ENCODE measurements at places on chromosomes 16 and 17. TPM values are rescaled to one million over a fixed set of nuclear protein-coding genes. Genes with fewer than 3 reads are reported as not detected.

DNA sequence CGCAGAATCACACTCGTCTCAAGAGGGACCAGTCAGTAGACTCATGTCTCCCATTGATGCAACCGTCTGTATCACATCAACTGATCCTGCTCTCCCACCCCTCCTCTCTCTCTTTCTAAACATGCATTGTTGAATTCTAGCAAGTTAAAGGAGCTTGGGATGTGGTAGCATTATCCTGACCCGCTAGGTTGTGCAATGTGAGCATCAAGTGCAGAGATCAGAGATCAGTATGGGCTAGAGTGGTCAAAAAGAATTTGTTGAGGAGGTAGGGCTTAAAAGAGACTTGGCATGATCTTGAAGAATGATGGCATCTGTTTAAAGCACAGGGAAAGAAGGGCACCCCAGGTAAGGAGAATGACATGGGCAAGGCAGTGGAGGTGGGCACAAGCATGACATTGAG is 38.7 kb downstream of the PRSS54 start:
- DNase-seq: no peak

DNA sequence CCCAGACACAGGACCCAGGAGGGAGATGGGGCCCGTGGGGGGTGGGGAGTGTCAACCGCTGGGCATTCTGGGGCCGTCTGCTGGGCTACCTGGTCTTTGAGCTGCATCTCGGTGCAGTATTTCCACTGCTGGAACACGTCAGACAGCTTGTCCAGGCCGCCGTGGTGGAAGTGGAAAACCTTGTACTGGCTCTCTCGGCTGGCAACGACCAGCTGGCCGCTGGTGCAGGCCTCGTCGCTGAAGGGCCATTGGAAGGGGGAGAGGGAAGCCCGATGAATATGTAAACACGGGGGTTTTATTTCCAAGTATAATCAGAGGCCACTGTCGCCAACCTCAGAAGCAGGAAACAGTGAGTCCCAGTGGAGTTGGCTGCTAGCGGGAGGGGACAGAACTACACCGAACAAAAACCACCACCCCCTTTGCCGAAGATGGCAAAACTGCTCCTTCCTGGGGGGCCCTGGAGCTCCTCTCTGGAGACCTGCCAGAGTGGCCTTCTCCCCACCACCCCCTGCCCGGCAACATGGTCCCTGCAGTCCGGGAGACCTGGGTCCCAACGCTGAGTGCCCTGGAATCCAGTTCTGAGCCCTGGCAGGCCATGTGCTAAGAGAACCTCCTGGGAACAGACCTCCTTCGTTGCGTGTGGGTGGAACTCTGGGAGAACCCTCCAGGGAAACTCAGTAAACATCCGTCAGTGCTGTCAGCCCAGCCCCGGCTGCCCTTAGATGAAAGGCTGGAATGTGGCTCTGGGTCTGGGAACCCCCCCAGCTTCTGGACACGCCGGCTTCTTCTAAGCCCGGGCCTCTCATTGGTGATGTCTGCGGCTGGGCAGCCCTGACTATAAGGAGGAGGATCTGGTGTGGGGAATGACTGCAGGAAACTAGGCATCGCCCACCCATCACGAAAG is 84.1 kb downstream of the TBC1D16 start:
- peak; percentile 54 for DNase-seq

The TP53TG3D gene
- not detected for total RNA-seq

GRCh38 chr16:19071811-19072777 is 4.7 kb downstream of the COQ7 start:
- peak; percentile 72 for DNase-seq

The SLFN14 gene
- not detected for total RNA-seq

The CLEC10A gene
- total RNA-seq: not detected

The PRDM7 gene
- total RNA-seq: not detected

DNA sequence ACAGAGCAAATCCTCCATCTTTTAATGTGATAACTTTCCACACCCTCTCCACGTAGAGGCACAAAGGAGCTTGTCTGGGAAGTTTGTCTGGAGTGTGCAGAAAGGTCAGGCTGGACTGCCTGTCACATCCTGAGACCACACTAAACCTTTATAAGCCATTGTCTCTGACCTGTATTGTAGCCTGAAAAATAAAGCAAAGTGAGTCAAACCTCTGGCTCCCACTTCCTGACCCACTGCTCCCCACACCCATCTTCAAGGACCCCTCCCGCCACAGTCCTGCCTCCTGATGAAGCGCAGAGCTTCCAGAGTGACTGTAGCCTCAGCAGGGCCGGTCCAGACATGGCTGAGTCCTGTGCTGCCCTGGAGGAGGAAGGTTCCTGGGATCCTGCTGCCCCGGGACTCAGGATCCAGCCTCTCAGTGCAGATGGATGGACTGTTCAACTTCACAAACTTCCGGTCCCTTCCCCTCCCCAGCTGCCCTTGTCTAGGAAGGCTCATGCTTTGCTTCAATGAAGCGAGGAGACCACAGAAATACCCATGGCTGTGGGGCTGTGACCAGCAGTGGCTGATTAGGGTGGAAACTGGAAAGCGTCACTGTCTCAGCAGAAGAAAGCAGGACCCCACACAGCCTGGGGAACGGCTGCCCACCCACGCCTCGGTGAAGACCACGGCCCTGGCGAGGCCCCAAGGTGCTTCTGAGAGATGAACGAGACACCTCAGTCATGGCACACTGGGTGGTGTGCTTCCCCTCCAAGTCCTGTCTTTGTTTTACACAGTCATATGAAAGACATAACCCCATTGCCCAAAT is 30.9 kb upstream of the CLEC18B start:
- no peak for DNase-seq

- no peak for DNase-seq
Observed at GRCh38 chr17:45374501-45374900, 57.7 kb upstream of the MAP3K14 start.

DNA sequence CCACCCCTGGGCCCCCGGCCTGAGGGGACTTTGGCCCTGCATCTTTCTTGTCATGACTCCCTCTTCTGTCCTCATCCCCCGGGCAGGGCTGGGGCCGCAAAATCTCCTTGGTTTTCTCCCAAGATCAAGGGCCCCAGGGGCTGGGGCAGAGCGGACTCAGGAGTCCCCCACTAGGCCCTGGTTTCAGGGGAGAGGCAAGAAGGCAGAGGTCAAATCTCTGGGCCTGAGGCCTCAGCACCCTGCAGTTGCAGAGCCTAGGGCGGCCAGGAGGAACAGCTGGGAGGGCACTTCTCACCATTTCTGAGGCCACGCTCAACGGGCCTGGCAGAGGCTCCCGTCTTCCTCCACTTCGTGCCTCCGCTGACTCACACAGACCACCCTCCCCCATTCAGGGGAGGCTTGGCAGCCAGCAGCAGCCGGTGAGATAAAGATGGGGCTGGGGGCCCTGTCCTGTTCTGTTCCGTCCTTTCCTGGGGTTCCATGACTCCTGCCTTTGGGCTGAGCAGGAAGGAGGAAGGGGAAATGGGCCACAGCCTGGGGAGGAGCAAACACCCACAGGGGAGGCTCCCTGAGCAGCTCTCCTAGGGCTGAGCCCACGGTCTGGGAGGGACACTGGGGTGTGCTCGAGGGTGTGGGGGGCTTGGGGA is 12.4 kb downstream of the ZSCAN10 start:
- no peak for DNase-seq

The FGF11 gene
- total RNA-seq: 14.1 TPM

DNA sequence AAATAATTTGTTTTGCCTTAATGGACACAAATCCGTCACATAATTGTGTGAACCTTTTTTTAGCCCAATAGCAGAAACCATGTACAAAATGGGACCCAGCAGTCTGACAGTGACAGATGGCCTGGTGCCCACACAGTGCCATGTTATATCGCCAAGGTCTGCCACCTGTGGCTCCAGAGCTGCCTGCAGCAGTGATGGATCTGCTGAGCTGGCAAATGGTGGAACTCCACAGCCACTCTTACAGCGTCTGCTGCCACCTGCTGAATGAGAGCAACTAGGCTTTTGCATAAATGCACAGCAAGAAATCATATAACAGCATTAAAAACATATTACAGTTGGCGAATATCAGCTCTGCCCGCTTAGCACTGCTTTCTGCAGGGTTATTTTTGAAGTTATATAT is 59.4 kb downstream of the NUP93 start:
- DNase-seq: no peak

The VEZF1 gene
- total RNA-seq: 57.7 TPM

DNA sequence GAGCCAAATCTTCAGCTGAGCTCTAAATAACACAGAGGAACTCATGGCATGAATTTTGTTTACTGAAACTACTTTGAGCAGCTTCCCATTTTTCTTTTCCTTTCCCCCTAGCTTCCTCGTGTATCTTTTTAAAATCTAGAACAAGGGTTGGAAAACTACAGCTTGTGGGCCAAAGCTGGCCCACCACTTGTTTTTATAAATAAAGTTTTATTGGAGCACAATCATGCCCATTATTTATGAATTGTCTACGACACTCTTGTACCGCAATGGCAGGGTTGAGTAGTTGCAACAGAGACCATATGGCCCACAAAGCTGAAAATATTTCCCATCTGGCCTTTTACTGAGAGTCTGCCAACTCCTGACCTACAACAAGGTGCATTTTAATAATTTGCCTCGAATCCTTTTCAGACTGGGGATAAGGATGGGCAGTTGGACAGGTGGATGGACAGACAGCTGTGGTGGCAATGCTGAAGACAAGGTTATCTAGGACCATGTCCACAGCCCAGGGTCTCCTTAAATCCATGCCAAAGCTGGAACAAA is 87.7 kb downstream of the RMI2 start:
- DNase-seq: no peak

DNA sequence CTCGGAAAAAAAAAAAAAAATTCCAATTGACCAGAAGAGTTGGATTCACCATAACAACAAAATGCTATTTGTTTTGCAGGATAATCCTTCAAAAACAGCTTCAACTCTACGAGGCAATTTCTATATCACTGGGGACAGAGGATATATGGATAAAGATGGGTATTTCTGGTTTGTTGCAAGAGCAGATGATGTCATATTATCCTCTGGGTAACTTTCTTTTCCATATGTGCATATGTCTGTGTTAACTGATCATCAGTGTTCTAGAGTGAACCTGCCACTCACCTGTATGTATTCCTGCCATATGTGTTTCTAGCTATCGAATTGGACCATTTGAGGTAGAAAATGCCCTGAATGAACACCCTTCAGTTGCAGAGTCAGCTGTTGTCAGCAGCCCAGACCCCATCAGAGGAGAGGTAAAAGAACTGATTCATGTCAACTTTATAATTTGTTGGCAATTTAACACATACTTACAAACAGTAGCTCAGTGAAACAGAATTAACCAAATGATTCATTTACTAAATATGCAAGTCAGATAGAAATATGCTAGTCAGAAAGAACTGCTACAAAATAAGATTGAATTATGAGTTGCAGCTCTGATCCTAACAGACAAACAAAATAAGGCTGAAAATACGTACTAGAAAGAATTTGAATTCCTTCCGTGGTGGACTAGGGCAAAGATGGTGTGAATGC is 14.2 kb downstream of the ERI2 start:
- DNase-seq: no peak

GRCh38 chr16:79429381-79430190 is 171.0 kb downstream of the MAF start:
- DNase-seq: no peak

The KIF2B gene
- total RNA-seq: not detected

DNA sequence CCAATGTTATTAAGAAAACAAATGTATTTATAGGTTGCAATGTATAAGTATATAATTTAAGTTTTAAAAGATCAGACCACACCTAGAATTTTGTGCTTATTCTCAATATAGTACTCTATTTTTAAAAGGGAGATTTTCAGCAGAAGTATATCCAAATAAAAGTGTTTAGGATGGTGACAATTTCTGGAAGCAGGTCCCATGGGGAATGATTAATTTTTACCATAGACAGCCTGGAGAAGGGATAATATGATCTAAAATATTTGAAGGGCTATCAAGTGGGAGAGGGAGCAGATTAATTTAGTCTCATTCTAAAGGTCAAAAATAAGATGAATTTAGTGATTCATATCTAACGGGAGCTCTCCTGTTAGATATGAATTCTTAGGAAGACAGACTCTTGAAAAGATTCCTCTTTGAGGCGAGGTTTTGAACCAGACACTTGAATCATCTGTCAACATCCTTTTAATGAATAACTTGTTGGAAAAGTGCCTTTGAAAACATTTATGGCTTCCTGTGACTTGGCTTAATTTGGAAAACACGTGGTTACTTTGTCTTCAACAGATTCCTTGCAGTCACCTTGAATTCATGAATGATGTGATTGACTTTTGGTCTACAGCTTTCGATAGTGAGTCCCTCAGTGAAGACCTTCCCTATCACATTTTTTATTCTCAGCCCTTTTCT is 29.3 kb upstream of the SMIM36 start:
- no peak for DNase-seq

DNA sequence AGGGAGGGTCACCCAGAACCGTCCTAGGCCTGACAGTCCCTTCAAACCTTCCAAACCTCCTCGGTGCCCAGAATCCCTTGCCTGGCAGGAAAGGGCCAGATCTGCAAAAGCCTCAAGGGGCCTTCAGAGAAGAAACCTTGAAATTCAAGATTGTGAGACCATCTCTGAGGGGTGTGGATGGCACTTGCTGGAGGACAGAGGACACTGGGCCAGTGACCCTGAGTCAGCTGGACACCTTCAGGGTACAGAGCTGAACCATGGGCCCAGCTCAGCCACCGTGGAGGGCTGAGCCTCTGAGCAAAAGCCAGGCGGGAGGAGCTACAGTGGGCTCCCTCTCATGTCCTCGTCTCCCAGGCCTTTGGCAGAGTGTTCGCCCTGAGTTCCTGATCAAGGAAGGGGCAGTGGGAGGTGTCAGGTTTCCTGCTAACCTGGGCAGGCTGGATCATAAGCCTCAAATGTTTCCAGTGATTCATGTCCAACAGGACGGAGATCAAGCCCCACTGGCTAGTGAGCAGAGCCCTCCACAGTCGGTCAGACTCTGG is 3.0 kb downstream of the PDILT start:
- no peak for DNase-seq

DNA sequence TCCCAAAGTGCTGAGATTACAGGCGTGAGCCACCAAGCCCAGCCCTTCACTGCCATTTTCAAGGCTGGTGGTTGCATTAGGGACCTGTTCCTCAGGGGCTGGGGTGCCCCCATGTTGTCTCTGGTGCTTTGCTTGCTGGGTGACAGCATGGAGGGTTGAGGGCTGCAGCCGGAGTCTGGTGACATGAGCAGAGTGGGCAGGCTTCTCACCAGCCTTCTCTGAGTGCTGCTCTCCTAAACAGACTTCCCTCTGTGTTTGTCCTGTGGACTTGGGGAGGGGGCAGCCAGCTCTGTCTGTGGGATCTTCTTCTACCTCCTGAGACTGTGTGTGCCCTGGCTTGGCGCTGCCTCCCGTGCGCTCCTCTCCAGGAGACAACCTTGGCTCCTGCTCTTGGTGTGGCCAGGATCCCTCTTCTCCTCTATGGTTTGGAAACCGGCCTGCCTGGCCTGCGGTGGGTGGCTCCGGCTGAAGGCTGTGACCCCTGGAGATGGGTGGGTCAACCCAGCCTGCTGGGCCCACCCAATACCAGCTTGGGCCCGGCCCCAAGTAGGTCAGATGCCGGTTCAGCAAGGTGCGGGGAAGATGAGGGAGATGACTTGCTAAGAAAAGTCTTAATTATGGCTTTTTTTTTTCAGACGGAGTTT is 72.1 kb downstream of the PDPK1 start:
- no peak for DNase-seq

DNA sequence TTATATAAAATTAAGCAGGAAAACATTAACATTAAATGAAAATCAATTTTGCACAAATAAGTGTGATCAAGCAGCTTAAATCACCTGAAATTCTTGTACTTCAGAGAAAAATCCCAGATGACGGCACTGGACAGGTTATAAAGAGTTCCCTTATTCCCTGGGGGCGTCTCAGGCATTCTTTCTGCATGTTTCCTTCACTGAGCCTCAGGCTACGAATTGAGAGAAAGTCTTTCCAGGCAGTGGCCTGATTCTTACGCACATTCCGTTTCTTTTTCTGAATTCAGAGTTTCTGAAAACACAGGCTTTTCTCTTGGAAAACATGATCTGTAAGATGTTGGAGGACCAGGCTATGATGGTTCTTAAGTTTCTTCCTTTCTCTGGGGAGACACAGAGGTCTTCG is 22.1 kb upstream of the PITPNM3 start:
- no peak for DNase-seq

Data from H9 (cell line).